Endodermal cell (in vitro differentiated cells): ENCODE measurements at places on chromosomes 16 and 17. TPM values are rescaled to one million over a fixed set of nuclear protein-coding genes. Genes with fewer than 3 reads are reported as not detected.

DNA sequence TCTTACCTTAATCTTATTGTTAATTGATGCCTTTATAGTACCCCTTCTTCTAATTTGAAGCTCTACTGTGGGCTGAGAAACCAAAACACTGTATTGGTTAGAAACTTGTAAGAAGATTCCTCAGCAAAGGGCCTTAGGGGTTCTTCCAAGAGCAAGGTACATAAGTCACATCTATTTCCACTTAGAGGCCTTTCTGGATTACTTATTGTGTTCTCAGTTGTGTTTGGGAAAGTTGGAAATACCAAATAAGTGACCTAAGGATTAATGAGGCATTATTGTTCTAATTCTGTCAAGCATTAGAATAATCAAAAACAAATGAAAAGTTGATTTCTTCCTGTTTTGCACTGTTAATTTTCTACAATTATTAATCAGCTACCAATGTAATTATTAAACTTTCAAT is 85.8 kb downstream of the SKAP1 start:
- H3K27me3 ChIP-seq, result peaks cover 11% of the 10 kb centered on the region
- H3K36me3 ChIP-seq, result no peaks in the 10 kb centered on the region
- no peak overlapping the region for H3K4me3 ChIP-seq
- H3K27ac ChIP-seq, result no peak overlapping the region

DNA sequence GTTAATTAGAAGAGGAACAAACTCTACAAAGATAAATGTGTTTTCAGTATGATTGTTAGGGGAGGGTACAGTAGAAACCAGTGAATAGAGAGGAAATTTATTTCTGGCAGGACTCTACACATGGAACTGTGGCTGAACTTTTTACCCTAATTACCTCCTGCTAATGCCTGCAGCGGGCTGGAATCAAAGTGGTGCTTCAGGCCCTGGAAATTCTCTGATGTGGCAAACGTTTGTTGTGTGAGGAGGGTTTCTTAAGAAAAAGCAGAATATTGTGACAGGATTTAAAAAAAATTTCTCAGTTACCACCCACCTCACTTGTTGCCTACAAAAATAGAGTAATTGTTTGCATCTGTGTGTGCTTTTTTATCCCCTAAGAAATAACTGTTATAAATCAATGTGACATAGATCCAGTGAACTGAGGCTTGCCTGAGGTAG is 154.5 kb downstream of the BCAS3 start:
- no peaks in the 10 kb centered on the region for H3K4me1 ChIP-seq
- no peaks in the 10 kb centered on the region for H3K27me3 ChIP-seq
- H3K4me3 ChIP-seq, result no peak overlapping the region
- H3K27ac ChIP-seq, result no peak overlapping the region
- H3K36me3 ChIP-seq, result no peaks in the 10 kb centered on the region
- DNase-seq, result no peak

GRCh38 chr17:55437159-55437605 is 15.5 kb upstream of the MMD start:
- peak; percentile 67 for DNase-seq
- no peak overlapping the region for H3K27ac ChIP-seq
- no peaks in the 10 kb centered on the region for H3K27me3 ChIP-seq
- peaks cover 3% of the 10 kb centered on the region for H3K4me1 ChIP-seq
- no peak overlapping the region for H3K4me3 ChIP-seq

DNA sequence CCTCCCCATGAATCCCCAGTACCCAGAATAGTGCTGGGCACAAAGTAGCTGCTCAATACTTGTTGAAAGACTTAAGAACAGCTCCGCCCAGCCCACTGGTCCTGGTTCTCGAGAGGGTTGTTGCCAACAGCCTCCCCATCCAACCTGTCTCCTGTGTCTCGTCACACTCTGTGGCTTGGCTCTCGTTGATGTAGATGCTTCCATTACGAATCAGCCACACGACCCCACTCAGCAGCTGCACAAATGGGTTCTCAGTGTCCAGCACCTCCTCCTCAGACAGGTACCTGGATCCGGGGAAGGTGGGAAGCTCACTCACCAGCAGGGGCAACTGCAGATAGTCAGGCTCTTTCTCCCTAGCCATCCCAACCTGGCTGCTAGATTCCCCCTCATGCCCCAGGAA is 2.1 kb downstream of the NAGPA start:
- no peak overlapping the region for H3K4me3 ChIP-seq
- H3K36me3 ChIP-seq, result peaks cover 3% of the 10 kb centered on the region
- DNase-seq, result no peak
- H3K4me1 ChIP-seq, result peaks cover 10% of the 10 kb centered on the region
- peaks cover 6% of the 10 kb centered on the region for H3K27me3 ChIP-seq

RDM1 gene
- 4.7 and 5.3 TPM in 2 replicates for total RNA-seq

TBX21 gene
- total RNA-seq, result not detected in 2 replicates
